ENCODE measurements at places on chromosomes 12 and 14.

DNA sequence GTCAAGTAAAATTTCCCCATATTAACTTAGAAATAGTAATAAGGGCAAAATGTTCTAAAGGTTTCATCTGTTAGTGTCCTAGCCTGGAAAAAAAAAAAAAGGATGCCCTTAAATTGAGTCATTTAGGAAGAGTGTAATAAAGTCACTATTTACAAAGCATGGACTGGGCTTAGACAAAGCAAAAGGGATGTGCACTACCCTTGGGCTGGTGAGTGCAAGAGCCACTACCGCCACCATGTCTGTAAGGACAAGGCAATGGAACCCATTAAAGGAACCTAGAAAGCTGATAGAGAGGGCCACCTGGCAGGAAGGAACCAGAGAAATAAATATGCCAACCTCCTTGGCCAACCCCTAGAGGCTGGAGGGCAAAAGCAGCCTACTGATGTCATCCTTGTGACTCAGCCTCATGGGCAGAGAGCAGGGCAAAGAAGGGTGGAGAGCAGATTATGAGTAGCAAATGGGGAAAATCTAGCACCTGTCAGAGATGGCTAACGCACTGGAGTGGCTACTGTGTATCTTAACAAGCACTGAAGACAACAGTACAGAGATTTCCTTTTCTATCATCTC is 59.5 kb upstream of the FUT8 start:
- no peak for DNase-seq

GRCh38 chr12:47822401-47822800 is 2.7 kb upstream of the HDAC7 start:
- no peak for DNase-seq

GRCh38 chr14:82190742-82191141 is 657.1 kb upstream of the SEL1L start:
- DNase-seq = no peak

- no peak for DNase-seq
These were observed 17.2 kb upstream of the AKAP5 start for GRCh38 chr14:64447876-64448670.

DNA sequence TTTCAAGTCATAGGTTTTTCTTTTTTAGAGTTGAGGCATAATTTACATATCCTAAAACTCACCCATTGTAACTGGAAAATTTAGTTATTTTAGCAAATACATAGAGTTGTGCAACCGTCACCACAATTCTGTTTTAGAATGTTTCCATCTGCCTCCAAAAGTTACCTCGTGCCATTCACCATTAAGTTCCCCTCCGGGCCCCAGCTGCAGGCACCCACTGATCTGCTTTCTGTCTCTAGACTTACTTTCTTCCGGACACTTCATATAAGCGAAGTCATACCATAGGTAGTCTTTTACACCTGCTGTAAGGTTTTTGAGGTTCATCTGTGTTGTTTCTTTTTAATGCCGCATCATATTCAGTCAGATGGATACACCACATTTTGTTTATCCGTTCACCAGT is 28.7 kb downstream of the PPP2R5C start:
- no peak for DNase-seq

- no peak for DNase-seq
These were observed 909.4 kb upstream of the LRFN5 start for GRCh38 chr14:40697231-40697630.
